ENCODE measurements at places on chromosomes 16 and 17.

DNA sequence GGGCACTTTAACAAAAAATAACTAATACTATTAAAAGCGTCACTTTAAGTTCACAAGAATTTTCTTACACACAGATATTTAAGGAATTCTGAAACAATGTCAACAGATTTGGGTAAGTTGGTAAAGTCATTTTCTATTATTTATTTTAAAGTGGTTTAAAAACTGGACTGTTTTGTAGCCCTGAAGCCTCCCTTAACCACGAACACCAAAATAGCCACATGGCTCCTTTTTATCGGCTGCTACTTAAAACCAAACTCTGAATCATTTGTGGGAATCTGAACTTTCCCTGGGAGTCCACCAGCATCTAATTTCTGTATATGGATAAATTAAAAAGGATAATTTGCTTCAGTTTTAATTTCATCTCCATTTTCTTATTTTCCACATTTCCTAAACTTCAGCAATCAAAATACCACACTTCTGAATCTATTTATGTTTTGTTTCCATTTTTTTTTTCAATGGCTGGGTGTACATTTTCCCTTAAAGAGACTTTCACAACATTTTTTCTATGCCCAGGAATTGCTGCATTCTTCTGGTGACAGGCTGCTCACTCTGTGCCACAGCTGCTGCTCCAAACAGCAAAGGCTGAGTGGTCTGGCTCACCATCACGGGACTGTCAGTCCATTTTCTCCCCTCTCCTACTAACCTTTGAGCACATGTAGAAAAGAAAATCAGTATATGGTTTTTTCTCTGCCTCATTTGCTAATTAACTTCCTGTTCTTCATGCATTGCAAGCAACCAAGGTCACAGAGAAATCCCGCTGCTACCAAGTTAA, 255.5 kb upstream of the KCNJ16 start:
- H3K4me3 ChIP-seq, result no peak overlapping the region
- H3K27ac ChIP-seq, result no peak overlapping the region
- DNase-seq, result no peak
- H3K36me3 ChIP-seq, result no peaks in the 10 kb centered on the region

GRCh38 chr16:19118938-19119431, 5.2 kb downstream of the ITPRIPL2 start:
- peak; percentile 77 for DNase-seq
- H3K27ac ChIP-seq, result peak overlapping the region; percentile 78
- H3K4me1 ChIP-seq, result no peaks in the 10 kb centered on the region
- no peak overlapping the region for H3K4me3 ChIP-seq
- peaks cover 18% of the 10 kb centered on the region for H3K36me3 ChIP-seq

GRCh38 chr17:51128076-51128475, 7.4 kb upstream of the SPAG9 start:
- H3K4me3 ChIP-seq, result no peak overlapping the region
- no peak overlapping the region for H3K27ac ChIP-seq
- no peaks in the 10 kb centered on the region for H3K36me3 ChIP-seq
- H3K4me1 ChIP-seq, result peaks cover 12% of the 10 kb centered on the region

DNA sequence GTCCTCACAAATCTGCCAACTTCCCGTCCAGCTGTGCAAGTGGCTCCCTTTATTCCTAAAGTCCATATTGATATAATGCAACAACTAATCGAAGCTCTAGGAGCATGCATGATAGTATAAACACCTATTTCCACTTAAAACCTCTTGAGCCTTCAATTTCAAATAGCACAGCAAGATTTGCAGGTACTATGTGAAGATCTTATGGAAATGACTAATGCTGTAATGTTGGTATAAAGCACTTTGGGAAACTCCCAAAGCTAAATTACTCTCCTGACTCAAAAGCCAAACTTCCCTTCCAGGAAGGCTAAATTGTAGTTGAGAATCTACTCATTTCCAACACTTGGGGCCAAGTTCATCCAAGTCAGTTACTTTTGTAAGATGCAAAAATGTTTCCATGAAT, 287.6 kb upstream of the CDH11 start:
- no peaks in the 10 kb centered on the region for H3K4me1 ChIP-seq
- no peaks in the 10 kb centered on the region for H3K27me3 ChIP-seq
- no peak overlapping the region for H3K27ac ChIP-seq
- no peak overlapping the region for H3K4me3 ChIP-seq

DNA sequence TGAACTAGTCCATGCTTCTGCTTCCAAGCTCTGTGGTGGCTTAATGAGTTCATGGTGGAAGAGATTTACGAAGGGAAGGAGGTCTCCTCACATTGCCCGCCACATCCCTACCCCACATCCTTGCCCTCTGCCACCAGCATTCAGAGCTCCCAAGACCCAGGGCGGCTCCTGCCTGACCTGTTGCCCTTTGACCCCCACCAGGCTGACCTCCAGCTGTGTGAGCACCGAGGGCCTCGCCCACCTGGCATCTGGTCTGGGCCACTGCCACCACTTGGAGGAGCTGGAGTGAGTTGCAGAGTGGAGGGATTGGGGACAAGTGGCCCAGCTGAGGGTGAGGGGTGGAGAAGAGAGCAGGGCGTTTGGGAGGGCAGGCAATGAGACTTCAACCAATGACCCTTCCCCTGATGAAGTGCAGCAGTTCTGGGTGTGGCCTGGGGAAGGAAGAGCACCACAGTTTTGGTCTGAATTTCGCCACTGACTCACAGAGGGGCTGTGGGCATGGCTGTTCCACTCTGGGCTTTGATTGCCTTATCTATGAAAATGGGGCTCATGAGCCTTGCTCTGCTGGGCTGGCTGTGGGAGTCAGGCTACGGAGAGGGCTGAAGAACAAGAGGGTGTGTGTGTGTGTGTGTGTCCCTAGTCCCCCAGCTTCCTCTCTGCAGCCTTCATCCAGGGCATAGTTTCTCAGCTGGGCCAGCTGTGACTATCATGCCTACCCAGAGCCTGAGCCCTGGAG, 22.6 kb upstream of the CPNE2 start:
- H3K27me3 ChIP-seq, result no peaks in the 10 kb centered on the region
- H3K36me3 ChIP-seq, result peaks cover 6% of the 10 kb centered on the region
- no peak for DNase-seq
- H3K27ac ChIP-seq, result no peak overlapping the region
- H3K4me3 ChIP-seq, result no peak overlapping the region
- no peaks in the 10 kb centered on the region for H3K4me1 ChIP-seq
